ENCODE measurements at places on chromosomes 4 and X. TPM values are rescaled to one million over a fixed set of nuclear protein-coding genes. Genes with fewer than 3 reads are reported as not detected.

The OPRPN gene
- not detected for total RNA-seq

- no peak for DNase-seq
Measured at GRCh38 chrX:18099745-18100144, 120.9 kb downstream of the BEND2 start.

- DNase-seq = no peak
Measured at GRCh38 chr4:54992266-54992665, 133.1 kb downstream of the KDR start.

- DNase-seq = no peak
Measured at GRCh38 chrX:9164086-9164485, 130.2 kb upstream of the FAM9B start.

DNA sequence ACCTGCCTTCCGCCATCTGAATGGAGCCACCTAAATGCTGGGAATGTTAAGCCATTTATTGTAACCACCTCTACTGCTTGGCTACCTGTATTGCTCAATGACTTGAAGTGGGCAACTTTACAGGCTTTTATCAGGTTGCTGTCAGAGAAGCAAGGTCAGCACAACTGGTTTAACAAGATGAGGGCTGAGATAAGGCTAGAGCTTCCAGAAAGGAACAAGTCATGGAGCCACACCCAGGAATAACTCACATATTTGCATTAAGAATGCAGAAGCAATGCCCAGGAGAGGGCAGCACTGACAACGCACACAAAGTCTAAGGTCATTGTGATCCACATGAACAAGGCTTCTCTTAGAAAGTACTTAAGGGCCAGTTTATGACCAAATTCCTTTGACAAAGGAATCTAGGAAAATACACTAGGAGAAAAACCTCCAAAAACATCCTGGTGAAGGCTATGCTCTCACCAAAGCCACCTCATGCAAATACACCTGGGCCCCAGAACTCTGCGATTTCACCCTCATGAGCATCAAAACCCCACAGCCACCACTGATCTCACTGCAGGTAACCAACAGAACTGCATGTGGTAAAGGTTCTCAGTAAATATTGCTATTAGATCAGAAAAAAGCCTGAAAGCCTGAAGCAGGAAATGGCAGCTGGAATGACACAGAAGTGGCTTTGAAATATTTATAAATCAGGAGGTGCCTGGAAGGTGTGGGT lies 15.0 kb upstream of the STS start:
- DNase-seq = peak; percentile 93

- no peak for DNase-seq
Measured at GRCh38 chrX:9899640-9900111, 67.5 kb upstream of the CLDN34 start.

The RPS6KA6 gene
- 1.7 TPM for total RNA-seq

DNA sequence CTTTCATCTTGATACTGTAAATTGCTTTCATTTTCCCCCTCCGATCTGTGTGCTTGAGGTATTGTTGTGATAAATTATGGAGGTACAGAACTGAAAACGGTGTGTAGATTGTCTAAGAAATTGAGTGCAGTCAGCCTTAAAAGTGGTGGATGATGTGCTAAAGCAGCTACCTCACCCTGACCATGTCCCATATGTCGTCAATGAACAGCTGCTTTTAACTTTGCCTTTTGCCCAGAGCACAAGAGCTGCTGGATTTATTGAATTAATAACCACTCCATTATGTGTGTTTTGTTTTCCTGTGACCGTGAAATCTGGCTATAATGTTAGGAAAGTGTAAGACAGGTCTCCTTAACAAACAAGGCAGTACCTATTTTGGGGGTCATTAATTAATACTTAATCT lies 581.9 kb upstream of the PITX2 start:
- DNase-seq = no peak

The CYTL1 gene
- not detected for total RNA-seq

DNA sequence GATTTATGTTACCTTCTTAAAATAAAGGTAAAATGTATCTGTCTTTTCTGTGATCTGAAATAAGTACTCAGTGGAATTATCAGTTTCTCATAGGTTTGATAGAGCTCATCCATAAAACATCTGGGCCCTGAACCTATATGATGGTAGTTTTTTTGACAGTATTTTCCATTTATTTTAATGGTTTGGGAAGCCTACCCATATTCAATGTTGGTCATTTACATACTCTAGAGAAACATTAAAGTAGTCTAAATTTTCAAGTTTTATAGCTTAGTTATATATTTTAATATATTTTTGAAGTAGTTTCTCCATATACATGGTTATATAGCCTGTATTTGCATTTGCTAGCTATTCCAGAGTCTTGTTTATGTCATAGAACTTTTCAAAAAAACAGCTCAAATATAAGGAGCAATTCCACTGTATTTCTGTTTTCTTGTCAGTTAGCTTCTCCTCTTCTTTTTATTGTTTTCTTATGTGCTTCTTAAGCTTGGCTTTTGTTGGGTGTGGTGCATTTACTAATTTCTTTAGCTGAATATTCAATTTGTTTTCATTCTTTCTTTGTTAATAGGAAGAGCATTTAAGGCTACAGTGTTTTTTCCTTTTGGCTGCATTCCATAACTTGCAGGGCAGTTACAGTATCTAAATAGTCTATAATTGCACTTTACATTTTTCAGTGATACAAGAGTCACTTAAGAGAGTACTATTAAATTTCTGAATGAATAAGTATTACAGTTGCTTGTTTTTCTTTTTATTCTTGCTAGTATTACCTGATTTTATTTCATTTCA lies 181.4 kb downstream of the DKK2 start:
- no peak for DNase-seq

DNA sequence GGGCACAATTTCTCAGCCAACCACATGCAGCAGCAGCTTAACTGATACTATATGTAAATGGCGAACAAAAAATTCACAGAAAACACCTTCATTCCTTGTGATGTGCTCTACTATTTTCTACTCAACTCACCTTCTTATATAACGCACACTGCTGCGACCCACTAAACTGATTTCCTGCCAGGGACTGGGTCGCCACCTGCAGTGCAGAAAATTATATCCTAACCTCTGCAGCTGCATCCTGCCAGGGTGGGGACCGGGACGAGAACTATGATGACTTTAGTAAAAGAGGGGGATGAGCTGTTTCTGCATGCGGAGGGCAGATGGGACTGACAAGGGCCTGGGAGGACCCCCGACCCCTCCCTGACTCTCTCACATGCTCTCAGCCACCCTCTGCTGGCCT lies 27.4 kb downstream of the ABLIM2 start:
- DNase-seq = no peak

The FGF13 gene
- 2.8 TPM for total RNA-seq

The FBXL5 gene
- 102 TPM for total RNA-seq

DNA sequence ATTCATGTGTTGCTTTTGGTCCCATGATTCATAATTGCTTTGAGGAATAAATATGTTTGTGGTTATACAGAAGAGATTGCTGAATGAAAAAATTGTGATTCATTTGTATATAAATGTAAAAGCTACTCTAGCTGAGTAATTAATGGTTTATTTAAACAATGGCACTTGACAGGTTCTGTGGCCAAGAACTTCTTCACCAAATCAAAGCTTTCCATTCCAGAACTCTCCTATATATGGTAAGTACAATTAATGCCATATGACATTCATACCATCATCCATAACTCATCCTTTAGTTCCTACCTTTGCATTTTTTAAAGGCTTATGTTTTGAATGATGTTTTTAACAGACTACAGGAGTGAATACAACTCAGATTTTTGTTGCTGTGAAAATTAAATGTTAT lies 105.8 kb downstream of the REPS2 start:
- no peak for DNase-seq

- DNase-seq = no peak
Measured at GRCh38 chr4:145665773-145666172, 14.2 kb upstream of the C4orf51 start.

DNA sequence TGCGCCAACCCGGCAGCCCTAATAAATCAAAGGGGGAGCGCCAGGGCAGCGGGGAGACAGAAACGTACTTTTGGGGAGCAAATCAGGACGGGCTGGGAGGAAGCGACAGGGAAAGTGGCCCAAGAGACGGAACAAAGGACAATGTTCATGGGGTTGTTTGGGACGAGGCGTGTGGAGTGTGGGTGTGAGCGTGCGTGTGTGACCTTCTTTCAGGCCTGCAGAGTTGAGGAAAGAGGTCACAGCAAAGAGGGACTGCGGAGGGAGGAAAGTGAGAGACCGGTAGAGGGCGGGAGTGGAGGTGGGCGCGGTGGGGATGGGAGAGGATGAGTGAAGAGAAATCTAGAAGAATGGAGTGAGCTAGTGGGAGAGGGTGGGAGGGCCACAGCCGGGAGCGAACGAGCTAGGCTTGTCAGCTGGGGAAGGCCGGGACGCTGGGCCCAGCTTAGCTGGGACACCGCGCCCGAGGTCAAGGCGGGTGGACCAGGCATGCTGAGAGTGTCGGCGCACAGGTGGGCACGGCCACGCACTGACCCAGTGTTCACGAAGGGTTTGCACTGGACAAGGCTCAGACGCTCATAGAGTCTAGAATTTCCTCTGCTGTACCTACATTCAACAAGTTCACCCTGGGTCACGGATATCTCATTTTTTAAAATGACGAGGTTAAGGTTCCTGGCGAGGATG lies 14.7 kb upstream of the PITX2 start:
- no peak for DNase-seq

GRCh38 chr4:140926672-140927071 lies 170.5 kb upstream of the TBC1D9 start:
- no peak for DNase-seq

The ANK2 gene
- total RNA-seq = 15.1 TPM

The RHOXF2B gene
- not detected for total RNA-seq

DNA sequence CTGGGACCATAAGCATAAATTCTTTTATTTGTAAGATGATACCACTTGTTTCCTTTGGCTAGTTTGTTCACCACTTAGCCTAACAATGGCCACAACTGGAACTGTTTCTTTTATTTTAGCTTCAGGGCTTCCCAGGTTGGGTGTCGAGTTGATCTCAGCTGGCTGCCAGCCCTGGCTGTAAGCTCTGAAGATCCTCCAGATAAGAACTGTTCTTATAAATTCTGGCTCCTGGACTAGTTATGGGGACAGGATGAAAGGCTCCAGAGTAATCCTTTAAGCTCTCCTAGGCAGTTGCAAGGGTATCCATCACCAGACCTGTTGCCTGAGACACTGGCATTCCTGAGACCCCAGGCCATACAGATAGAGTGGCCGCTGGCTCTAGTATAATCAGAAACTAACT lies 129.4 kb upstream of the ACSL4 start:
- DNase-seq = no peak

GRCh38 chrX:48493890-48494364 lies 14.9 kb upstream of the PORCN start:
- no peak for DNase-seq

DNA sequence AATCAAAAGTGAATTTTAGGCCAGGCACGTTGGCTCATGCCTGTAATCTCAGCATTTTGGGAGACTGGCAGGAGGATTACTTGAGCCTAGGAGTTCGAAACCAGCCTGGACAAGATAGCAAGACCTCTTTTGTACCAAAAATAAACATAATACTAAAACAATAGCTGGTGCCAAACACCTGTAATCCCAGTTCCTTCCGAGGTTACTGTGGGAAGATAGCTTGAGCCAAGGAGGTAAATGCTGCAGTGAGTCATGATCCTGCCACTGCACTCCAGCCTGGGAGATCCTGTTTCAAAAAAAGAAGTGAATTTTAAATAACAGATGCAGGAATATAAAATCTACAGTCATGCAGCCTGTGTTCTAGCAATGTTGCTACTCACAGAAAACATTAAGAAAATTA lies 488.3 kb downstream of the PPARGC1A start:
- DNase-seq = no peak

The GPR34 gene
- 1.5 TPM for total RNA-seq

DNA sequence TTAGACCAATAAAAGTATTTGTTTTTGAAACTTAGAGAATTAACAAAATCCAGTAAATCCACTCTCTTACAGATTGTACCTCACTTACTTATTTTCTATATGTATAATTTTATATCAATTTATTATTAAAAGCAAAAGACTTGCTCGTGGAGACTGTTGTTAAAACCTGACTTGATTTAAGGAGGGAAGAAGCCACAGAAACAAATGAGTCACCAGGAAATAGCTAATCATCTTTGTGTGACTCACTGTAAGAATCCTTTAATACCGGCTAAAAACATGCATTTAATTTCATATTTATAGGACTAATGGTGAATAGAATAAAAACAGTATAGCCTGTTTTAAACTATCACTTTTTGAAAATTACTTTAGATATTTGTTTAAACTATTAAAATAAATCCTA lies 29.9 kb upstream of the UBE2NL start:
- DNase-seq = no peak

DNA sequence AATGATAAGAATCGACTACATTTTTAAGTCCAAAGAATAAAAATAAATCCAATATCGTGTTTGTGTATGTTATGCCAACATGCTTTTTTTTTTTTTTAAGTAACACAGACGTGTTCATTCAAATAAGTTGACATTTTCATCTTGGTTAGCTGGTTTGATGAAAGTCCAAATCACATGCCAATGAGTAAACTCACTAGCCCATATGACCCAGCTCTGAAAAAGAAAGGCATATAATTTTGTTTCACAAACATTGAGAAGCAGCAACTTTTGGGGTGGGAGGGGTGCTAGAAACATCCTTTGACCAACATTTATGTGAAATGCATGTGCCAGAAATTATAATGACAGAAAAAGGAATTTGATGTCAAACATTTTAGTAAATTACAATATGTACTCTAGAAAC lies 61.6 kb upstream of the SPP1 start:
- DNase-seq = no peak

GRCh38 chr4:107896646-107897045 lies 34.7 kb upstream of the CYP2U1 start:
- no peak for DNase-seq

DNA sequence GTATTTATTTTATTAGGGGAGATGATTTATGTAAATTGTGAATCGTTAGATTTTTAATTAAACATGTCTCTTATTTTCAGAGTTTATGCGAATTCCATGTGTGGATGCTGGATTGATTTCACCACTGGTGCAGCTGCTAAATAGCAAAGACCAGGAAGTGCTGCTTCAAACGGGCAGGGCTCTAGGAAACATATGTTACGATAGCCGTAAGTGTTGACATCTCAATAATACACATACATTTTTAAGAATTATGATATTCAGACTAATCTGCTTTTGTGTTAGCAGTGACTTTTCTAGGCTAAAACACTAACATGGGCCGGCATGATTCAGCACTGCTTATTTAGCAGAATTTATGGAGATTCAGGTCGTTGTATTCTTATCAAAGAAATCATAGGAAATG lies 91.2 kb downstream of the RAP1GDS1 start:
- no peak for DNase-seq
